ENCODE measurements at places on chromosomes 2 and 18.

DNA sequence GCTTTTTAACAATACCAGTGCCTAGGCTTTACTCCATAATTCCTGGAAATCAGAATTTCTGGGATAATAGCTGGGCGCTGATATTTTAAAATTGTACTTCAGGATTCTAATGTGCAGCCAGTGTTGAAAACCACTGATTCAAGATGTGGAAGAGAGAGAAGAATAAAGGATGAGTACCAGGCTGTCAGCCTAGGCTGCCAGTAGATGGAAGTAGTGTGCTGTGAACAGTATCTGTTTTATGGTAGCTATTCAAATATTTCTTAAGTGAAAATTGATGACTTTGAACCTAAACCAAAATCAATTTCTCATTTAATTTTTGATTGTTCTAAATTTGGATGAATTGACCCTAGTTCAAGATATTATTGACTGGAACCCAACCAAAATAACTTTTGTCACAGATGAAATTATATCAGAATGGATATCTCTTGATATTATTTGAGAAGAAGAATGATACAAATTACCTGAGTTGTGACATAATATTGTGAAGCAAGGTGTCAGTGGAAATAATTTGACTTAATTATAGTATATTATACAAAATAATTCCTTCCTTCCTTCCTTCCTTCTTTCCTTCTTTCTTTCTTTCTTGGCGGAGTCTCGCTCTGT is 88.0 kb downstream of the COMMD1 start:
- no peak for DNase-seq

DNA sequence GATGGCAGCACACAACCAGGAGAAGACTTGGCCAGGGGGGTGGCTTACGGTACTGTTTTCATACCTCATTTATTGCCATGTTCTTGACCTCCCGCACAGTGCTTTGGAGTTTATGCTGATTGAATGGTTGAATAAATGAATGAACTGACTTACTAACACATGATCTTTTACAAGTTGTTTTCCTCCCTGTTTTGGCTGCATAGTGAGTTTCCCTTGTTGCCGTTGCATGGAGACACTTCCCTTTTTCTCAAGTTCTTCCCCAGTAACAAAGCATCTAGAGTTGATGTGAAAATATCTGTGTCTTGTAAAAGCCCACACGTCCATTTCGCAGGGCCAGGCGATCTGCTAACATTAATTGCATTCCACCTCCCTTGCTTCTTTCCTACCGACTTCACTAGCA is 35.7 kb upstream of the RAB1A start:
- no peak for DNase-seq

DNA sequence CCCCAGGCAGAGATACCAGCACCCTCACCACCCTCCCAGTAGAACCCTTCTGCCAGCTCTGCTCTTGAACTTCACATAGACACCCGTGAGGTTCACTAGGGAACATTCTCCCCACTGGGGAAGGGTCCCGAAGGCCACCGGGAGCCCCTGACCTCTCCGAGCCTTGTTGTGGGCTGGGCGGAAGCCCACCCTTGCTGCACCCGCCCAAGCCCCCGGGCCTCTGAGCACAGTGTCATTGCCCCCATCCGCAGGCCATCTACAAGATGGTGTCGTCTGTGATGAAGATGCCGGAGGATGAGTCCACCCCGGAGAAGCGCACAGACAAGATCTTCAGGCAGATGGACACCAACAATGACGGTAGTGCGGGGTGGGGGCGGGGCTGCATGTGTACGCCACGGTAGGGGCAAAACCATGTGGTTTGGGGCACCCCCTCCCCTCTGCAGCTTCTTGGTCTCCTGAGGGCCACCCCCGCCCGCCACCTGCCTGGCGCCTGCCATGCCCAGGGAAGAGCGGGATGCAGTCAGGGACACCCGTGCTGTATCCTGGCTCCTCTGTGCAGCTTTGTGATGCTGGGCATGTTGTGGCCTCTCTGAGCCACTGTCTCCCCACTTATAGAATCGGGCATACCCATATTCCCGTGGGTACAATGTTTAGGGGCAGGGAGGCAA is 25.3 kb downstream of the ODC1 start:
- no peak for DNase-seq

DNA sequence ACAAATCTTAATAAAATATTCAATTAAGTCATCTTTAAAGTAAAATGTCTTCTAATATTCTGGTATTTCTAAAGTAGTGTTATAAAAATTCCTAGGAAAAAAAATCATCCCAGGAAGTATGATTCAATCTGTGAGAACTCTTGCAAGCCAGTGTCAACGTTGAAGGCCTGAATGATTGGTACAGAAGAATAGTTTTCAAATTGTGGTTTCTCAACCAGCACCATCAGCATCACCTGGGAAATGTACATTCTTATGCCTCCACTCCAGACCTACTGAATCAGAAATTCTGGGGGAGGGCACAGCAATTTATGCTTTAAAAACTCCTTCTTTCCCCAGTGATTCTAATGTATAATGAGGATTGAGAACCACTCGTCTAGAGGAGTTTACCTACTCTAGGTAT is 62.3 kb upstream of the C2orf15 start:
- no peak for DNase-seq

GRCh38 chr18:63164396-63164795 is 155.2 kb downstream of the BCL2 start:
- DNase-seq: no peak

- DNase-seq: no peak
Measured at GRCh38 chr2:40458271-40458794, 6.4 kb upstream of the SLC8A1 start.

- DNase-seq: no peak
Measured at GRCh38 chr2:10402062-10402585, 46.0 kb downstream of the ODC1 start.

- DNase-seq: no peak
Measured at GRCh38 chr2:41413813-41414485, 633.9 kb upstream of the PKDCC start.

- no peak for DNase-seq
Measured at GRCh38 chr2:154568413-154568812, 130.1 kb upstream of the KCNJ3 start.

Measured in GM18507 (cell line).